ENCODE measurements at places on chromosomes 2 and 18. TPM values are rescaled to one million over a fixed set of nuclear protein-coding genes. Genes with fewer than 3 reads are reported as not detected.

- DNase-seq = no peak
Observed at GRCh38 chr2:164617466-164617865, 3.8 kb downstream of the GRB14 start.

DNA sequence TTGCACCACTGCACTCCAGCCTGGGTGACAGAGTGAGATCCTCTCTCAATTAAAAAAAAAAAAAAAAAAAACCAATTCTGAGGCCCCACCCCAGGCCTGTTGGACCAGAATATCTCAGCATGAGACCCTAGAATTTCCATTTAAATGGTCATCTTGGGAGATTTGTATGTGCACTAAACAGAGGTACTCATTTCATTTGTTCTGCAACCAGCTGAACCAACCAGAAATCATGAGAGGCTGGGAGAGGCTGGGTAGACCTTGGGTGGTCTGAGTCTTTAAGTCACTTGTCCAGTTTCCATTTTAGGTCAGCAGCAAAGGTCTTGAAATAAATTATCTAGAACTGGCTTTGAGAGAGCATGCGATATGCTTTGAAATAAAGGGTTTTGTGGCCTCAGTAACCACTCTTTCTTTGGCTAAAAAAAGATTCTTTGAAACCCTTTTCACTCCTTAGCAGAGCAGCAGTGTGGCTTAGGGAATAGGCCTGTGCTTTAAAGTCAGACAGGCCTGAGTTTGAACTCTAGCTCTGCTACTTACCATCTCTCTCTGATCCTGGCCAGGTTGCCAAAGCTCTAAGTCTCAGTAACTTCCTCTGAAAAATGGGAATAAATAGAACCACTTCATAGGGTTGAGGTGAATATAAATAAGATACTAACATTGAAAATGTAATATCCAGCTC, 52.6 kb downstream of the QPCT start:
- no peak for DNase-seq

DNA sequence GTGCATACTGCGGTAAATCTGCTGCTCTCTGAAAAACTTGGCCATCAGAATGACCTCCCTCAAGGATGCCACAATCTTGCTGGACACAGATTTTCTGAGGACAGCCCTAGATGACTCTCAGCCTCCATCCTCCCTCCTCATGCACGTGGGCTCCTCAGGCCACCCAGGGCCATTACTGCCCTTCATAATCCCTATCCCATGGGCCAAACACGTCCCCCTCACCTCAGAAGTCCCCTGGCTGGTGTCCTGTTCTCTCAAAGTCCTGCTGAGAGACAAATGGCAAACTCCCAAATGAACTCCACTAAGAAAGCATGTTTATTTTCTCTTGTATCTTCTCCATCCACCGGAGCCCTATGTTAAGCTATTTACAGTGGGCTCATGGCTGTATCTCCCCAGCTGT, 125.7 kb downstream of the MRO start:
- DNase-seq = no peak

DOK6 gene
- total RNA-seq = 5.7 TPM

DNA sequence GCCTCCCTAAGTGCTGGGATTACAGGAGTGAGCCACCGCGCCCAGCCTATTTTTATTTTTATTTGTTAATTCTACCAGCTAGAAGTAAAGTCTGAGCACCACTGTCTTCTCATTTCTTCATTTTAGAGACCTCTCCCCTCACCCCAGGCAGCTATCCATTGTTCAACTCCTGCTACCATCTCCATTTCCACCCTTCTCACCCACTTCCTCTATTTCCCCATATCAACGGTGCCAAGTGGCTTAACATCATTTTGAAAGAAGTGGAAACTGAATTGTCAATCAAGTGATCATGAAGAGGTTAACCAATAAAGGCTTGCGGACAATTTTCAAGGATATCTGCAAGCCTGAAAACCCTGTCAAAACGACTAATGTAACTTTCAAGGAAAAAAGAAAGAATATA, 323.1 kb downstream of the NBAS start:
- no peak for DNase-seq

GRCh38 chr2:88824951-88825350, 133.5 kb downstream of the RPIA start:
- DNase-seq = no peak

KLHL30 gene
- 8.8 TPM for total RNA-seq

SLC19A3 gene
- total RNA-seq = 5.1 TPM

GRCh38 chr2:8009010-8009597, 672.8 kb upstream of the ID2 start:
- no peak for DNase-seq

- DNase-seq = no peak
Observed at GRCh38 chr18:10386956-10387355, 67.5 kb upstream of the APCDD1 start.

DNA sequence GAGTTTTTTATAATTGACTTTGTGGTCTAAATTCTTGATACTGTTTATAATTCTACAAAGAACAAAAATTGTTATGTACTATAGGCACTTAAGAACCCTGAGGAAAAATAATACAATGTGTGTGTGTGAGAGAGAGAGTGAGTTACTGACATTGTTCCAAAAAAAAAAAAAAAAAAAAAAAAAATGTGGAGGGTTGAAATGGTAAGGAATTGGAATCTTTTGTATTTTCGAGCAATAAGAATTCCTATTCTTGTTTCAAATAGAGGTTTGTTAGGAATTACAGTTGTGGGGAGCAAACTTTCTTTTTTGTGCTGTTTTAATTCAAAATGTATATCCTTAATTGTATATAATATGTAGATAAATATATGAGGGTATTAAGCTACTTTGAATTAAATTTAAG, 45.7 kb downstream of the VAPA start:
- DNase-seq = no peak

DNA sequence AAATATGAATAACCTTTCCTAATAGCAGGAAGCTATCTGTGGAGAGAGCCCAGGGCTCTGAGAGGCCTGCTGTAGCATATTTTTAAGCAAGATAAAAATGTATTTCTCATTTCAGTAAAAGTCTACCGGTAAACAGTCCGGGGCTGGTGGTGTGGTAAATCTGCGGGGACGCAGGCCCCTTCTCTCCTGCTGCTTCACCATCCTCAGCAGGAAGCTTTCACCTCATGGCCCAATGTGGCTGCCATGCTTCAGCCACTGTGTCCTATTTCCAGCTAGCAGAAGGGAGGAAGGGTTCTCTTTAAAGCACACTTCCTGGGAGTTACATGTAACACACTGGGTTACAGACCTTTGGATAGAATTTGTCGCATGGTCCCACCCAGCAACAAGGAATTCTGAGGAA, 79.5 kb upstream of the ODC1 start:
- DNase-seq = no peak

DNA sequence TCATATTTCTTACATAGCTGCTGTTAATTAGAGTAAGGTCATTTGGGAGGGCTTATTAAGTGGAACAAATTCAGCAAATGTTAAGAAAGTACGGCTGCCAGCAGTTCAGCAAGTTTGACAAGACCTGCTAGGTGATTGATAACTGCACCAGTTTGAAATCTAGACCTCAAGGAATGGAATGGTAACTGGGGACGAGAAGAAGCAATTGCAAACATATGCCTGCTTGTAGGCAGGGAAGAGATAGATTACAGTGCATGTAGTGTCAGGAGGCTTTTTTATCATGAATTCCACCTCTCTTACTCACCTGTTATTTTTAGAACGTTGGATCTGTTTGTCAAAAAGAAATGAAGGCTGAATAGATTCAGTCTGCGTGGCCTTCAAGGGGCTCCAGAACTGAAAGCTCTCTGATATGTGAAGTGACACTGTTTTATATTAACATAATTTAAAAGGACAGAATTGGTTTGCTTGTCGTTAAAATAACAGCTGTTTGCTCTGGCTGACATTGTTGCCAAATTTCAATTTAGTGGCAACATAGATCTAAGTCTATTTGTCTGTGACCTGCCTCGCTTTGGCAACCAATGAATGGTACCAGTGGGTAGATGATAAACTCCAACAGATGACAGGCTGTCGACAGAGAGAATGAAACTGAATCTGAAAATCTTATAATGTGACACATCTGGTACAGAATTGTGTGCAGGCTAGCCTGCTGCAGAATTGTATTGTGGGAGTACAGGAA, 199.3 kb downstream of the ZNF407 start:
- DNase-seq = no peak

RAX gene
- not detected for total RNA-seq

DNA sequence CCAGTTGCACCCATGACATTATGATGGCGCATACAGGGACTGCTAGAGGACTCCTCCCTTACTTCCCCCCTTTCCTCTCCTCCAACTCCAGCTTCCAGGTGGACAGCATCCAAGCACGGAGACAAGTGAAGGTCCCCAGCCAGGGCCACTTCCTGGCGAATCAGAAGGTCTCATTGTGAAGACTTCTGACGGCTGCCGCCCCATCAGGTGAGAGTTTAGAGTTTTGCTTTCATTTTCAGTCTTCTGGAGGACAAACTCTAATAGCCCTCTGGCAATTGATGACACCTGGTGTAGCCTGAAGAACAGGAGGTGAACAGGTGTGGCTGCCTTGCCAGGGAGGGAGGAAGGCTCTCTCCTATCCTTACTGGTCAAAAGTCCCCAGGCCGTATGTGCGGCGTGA, 77.3 kb upstream of the KCNH7 start:
- no peak for DNase-seq

- no peak for DNase-seq
Observed at GRCh38 chr2:60520151-60520876, 33.1 kb downstream of the BCL11A start.

GRCh38 chr2:170500770-170501169, 214.4 kb upstream of the SP5 start:
- DNase-seq = no peak

DNA sequence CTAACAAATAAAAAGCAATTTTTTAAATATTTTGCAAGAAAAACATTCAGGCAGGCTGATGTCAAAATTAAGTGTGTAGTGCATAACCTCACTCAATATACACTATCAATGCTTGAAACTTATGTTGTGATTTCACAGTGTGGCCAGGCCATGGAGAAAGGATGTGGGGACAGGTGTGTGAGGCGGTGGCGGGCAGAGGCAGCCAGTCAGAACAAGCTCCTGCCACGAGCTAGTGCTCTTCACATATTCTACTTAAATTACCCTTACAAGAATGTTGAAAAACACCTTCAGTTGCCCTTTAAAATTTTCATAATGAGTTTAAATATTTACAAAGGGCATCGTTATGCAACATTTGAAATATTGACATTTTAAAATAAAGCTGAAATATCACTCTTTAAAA, 43.2 kb downstream of the CYB5A start:
- no peak for DNase-seq

- no peak for DNase-seq
Observed at GRCh38 chr2:45329045-45329677, 281.9 kb downstream of the SRBD1 start.

GRCh38 chr2:101773137-101773536, 75.6 kb downstream of the MAP4K4 start:
- DNase-seq = no peak

HDLBP gene
- 476 TPM for total RNA-seq

CROCC2 gene
- 0.45 TPM for total RNA-seq

GRCh38 chr2:66082581-66082980, 352.3 kb upstream of the MEIS1 start:
- DNase-seq = no peak

GRCh38 chr2:5911718-5912117, 219.5 kb downstream of the SOX11 start:
- DNase-seq = no peak

SNORC gene
- total RNA-seq = 2.5 TPM

DNA sequence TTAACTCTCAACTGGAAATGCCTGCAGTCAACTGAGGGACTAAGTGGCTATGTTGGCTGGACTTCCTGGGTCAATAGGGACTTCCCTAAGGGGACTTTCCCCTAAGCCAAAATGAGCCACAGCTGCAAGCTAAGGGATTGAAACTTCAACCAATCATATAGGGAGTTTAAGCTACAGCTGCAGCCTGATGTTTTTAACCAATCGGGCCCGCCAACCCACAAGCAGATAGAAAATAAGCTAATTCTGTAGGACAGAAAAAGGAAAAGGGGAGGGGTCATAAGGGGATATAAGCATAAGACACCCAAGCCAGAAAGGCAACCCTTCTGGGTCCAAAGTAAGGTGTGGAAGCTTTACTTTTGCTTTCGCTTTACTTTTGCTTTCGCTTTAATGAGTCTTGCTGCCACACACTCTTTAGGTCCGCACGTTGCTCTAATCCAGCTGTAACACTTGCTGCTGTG, 927.5 kb downstream of the ERBB4 start:
- DNase-seq = no peak

All from aorta (tissue), 5 donors.